Hypothalamus (tissue), 51 donors: ENCODE measurements at places on chromosomes 4 and X.

GRCh38 chr4:101236097-101236496, 111.2 kb downstream of the PPP3CA start:
- DNase-seq: no peak

DNA sequence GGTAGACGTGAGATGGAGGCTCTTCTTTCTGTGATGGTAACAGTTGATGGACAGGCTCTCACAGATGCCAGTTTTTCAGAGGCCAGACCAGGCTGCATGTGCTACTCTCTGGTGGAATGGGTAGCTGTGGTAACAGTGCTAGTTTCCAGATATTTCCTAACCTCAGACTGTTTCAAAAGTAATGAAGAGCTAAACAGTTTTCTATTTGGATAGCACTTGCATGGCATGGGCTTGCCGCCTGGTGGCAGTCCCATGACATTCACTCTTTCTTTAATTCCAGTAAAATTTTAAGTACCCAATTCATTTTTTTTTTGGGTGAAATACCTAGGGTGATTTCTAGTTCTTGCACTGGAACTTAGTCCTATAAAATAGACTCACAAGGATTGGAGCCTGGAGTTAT, 220.2 kb upstream of the MAD2L1 start:
- DNase-seq: no peak

- DNase-seq: no peak
These were observed 28.1 kb downstream of the SHISA3 start for GRCh38 chr4:42425146-42426065.

- no peak for DNase-seq
These were observed 1.2 kb upstream of the CDK16 start for GRCh38 chrX:47217121-47217851.

DNA sequence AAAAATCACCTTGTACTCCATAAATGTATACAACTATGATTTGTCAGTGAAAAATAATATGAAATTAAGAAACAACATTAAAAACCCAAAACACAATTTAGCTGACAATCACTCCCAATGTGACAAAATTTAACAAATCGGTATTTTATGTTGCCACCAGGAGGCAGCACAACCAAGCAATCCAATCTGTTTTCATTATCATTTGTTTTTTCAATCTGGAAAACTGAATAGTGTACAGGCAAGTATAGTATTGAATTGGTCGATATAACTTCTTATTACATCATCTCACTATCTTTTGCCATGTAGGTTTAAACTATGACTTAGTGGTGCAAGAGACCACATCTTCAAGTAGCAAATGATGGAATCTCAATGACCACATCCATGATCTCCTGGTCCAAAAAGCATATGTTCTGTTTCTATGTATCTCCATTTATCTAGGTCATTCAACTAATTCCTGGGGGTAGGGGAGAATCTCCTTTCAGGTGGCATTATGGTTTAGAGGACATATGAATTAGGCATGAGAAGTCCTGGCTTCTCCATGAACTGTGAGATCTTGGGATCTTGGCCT, 112.9 kb upstream of the AGA start:
- no peak for DNase-seq

GRCh38 chrX:33210156-33210555, 1.2 kb downstream of the DMD start:
- no peak for DNase-seq

GRCh38 chrX:75892749-75893148, 107.7 kb upstream of the MAGEE2 start:
- DNase-seq: no peak

- DNase-seq: no peak
These were observed 6.9 kb upstream of the CLOCK start for GRCh38 chr4:55553441-55554201.

GRCh38 chrX:154908821-154909220, 22.7 kb downstream of the F8A1 start:
- no peak for DNase-seq
